ENCODE measurements at places on chromosomes 1 and 21. TPM values are rescaled to one million over a fixed set of nuclear protein-coding genes. Genes with fewer than 3 reads are reported as not detected.

IKBKE gene
- total RNA-seq, result 7.4 TPM

DMRTA2 gene
- 0.13 TPM for total RNA-seq

DNA sequence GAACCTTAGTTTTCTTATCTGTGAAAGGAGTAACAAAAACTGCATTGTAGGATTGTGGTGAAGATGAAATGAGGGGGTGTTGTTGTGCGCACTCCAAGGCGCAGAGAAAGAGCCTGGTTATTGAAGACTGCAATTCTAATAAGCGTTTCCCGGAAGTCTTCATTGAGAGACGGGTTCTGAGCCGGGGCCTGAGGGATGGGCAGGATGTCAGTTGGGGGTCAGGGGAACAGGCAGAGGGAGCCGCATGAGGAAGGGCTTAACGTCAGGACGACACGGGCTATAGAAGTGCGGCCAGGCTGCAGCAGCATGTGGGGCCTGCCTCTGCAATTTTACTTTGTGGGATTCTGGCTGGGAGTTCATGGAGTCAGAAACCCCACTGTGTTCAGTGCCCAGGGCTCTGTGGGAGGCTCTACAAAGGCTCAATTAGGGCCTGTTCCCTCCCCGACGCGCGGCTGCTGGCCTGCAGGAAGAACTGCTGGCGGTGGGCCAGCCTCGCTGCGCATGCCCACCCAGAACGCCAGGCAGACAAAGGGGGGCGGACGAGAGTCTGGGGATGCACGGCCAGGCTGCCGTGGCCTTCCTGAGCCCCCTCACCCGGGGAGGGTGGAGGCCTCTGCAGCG is 20.7 kb downstream of the TRIM62 start:
- no peaks in the 10 kb centered on the region for H3K4me1 ChIP-seq
- H3K36me3 ChIP-seq, result no peaks in the 10 kb centered on the region
- no peak overlapping the region for H3K27ac ChIP-seq
- no peaks in the 10 kb centered on the region for H3K27me3 ChIP-seq
- peak; percentile 88 for DNase-seq
- no peak overlapping the region for H3K4me3 ChIP-seq

DNA sequence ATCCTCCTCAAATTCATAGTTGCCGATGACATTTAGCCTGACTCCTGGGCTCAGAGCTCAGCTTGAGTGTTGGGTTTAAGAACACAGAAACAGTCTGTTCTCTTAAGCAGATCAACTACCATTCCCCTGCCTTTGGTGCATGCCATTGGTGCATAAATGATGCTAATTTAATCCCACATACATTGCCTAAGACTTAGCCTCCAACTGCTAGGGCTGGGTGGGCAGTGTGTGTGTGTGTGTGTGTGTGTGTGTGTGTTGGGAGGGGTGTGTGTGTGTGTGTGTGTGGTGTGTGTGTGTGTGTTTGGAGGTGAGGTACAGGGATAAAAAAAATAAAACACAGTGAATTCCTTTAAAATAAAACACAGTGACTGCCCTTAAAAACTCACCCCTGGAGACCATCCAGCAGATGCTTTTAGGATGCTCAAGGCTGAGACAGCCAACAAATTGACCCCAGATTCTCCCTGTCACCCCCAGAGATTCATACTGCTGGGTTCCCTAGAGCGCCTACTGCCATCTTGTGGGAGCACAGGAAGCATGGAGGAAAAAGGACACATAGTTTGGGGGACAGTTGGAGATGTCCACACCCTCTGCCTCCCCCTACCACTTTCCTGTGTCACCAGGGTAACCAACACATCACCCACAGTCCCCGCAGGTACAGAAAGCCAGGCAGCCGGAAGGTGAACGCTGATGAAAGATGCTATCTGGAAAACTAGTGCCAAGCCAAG is 30.6 kb downstream of the KLHDC7A start:
- no peaks in the 10 kb centered on the region for H3K36me3 ChIP-seq
- no peak overlapping the region for H3K27ac ChIP-seq
- H3K4me3 ChIP-seq, result no peak overlapping the region
- H3K27me3 ChIP-seq, result no peaks in the 10 kb centered on the region

DNA sequence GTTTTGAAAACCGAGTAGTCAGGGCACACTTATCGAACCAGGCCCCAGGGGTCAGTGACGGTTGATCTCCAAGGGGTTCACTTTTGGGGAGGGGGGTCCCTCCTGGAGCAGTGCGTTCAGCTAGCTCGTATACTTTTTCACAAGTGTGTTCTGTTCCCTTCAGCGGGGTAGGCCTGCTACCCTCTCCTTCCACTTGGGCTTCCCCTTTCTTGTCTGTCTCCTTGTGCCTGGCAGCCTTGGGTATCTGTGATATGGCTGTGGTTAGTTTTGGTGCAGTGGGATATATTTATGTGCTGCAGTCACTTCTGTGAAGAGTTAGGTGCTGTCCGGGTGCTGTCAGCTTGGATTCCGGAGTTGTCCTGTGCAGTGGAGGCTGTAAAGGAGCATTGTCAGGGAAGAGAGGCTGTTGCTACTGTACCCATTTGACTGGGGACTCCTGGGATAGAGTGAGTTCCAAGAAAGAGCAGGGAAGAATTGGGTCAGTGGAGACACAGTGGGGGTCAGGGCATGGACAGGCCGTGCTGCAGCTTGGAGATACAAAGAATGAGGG is 29.7 kb downstream of the ADARB1 start:
- H3K36me3 ChIP-seq, result no peaks in the 10 kb centered on the region
- H3K27ac ChIP-seq, result no peak overlapping the region
- H3K27me3 ChIP-seq, result no peaks in the 10 kb centered on the region
- no peak for DNase-seq
- peaks cover 39% of the 10 kb centered on the region for H3K4me1 ChIP-seq
- no peak overlapping the region for H3K4me3 ChIP-seq

- no peak overlapping the region for H3K27ac ChIP-seq
- H3K27me3 ChIP-seq, result no peaks in the 10 kb centered on the region
- H3K36me3 ChIP-seq, result no peaks in the 10 kb centered on the region
- no peak for DNase-seq
These were observed 221.8 kb upstream of the HOOK1 start for GRCh38 chr1:59592924-59593323.

- no peak overlapping the region for H3K27ac ChIP-seq
- no peaks in the 10 kb centered on the region for H3K27me3 ChIP-seq
- no peak for DNase-seq
- H3K4me3 ChIP-seq, result no peak overlapping the region
- H3K4me1 ChIP-seq, result no peaks in the 10 kb centered on the region
- H3K36me3 ChIP-seq, result peaks cover 74% of the 10 kb centered on the region
These were observed 29.5 kb downstream of the TMED5 start for GRCh38 chr1:93150729-93151128.

GRCh38 chr1:18641005-18641941 is 10.6 kb downstream of the PAX7 start:
- H3K4me1 ChIP-seq, result no peaks in the 10 kb centered on the region
- DNase-seq, result peak; percentile 61
- H3K27me3 ChIP-seq, result peaks cover 27% of the 10 kb centered on the region
- H3K4me3 ChIP-seq, result no peak overlapping the region
- no peak overlapping the region for H3K27ac ChIP-seq

Measured in upper lobe of left lung (tissue), 6 donors.